HepG2 (cell line): ENCODE measurements at places on chromosomes 12 and 14. TPM values are rescaled to one million over a fixed set of nuclear protein-coding genes. Genes with fewer than 3 reads are reported as not detected.

The SERPINA10 gene
- 12.1 and 20.1 TPM in 2 replicates for total RNA-seq

The TAS2R46 gene
- total RNA-seq: 0.22 and 3.5 TPM in 2 replicates

- peak; percentile 52 for DNase-seq
These were observed 56.9 kb downstream of the MAP4K5 start for GRCh38 chr14:50475460-50475859.

GRCh38 chr12:4284306-4284705 is 10.7 kb downstream of the CCND2 start:
- DNase-seq: no peak

- DNase-seq: no peak
These were observed 900 bp downstream of the NOP2 start for GRCh38 chr12:6567112-6567670.

- DNase-seq: no peak
These were observed 1254.2 kb downstream of the FSCB start for GRCh38 chr14:43252866-43253265.

GRCh38 chr14:69191340-69192111 is at the start of gene EXD2:
EXD2 (plus strand) TSS chr14:69191498; CDS start chr14:69209471, 17,973 bp downstream.
- DNase-seq: peak; percentile 87

DNA sequence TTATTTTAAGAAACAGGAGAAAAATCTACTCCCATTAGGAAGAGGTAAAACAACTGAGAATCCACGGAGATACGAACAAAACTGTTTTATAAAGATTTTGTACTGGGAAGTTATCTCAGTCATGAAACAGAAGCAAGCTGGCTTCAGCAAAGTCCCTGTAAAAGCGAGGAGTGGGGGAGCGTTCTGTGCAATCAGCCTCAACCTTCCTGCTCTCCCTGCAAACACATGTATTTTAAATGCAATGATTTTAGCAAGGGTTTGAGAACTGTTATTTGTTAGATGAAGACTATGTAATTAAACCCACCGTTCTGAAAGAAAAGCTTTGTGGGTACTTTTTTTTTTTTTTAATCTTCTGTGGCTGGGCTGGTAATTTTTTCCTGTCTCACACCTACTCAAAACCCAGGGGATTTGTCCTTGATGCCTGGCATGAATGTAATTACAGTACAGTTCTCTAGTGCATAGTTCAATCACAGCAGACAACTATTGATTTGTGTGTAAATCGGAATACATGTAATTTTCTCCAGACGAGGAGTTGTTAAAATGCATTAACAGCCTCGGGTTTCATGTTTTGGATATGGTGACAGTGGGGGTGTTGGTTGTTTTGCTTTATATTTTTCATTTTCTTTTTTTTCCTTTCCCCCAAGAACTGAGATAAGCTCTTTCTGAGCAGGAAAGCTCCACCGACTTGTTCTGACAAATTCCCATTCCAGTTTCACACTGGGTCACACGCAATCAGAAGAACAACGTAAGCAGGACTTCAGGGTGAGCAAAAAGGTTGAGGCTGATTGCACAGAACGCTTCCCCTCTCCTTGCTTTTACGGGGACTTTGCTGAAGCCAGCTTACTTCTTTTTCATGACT is 153.6 kb downstream of the PHLDA1 start:
- DNase-seq: no peak

- DNase-seq: no peak
These were observed 40.1 kb upstream of the STRAP start for GRCh38 chr12:15842108-15842507.
